Kidney (tissue), 22 donors: ENCODE measurements at places on chromosomes 3 and 15. TPM values are rescaled to one million over a fixed set of nuclear protein-coding genes. Genes with fewer than 3 reads are reported as not detected.

C3orf49 gene
- polyA plus RNA-seq: not detected

IL20RB gene
- not detected for polyA plus RNA-seq

CPN2 gene
- polyA plus RNA-seq: 15.8 TPM

DPPA2 gene
- not detected for polyA plus RNA-seq

DNAH1 gene
- polyA plus RNA-seq: 1.7 TPM

RRP9 gene
- 17.8 TPM for polyA plus RNA-seq

PCLAF gene
- polyA plus RNA-seq: 1.3 TPM

GOLGA6L10 gene
- polyA plus RNA-seq: 0.45 TPM

TIGIT gene
- polyA plus RNA-seq: not detected

P2RY14 gene
- 0.54 TPM for polyA plus RNA-seq

- peaks cover 5% of the 10 kb centered on the region for H3K4me1 ChIP-seq
- H3K27me3 ChIP-seq: no peaks in the 10 kb centered on the region
These were observed 25.6 kb downstream of the CEP19 start for GRCh38 chr3:196686436-196686835.

GRCh38 chr3:187319699-187320302 is 28.3 kb upstream of the MASP1 start:
- H3K27me3 ChIP-seq: no peaks in the 10 kb centered on the region

- H3K27ac ChIP-seq: no peak overlapping the region
- no peaks in the 10 kb centered on the region for H3K36me3 ChIP-seq
- H3K27me3 ChIP-seq: no peaks in the 10 kb centered on the region
- no peak overlapping the region for H3K4me3 ChIP-seq
- no peak for DNase-seq
These were observed 219.6 kb downstream of the THSD4 start for GRCh38 chr15:71334873-71335272.

DNA sequence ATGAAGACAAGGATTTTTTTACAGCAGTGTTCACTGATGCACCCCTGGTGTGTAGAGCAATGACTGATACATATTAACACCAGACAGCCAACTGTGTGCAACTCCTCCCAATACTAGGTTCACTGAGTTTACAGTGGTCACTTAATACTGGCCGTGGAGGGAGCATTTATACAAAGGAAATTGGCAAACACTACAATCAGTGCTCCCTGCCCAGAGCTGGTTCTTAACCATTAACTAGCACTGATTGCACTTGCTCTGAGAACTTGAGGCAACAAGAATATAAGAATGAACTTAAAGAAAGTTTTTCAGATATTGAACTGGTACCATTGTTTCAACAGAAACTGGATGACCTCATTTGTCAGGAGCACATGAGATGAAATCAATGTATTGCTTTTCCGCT is 110.6 kb downstream of the MAGI1 start:
- H3K27me3 ChIP-seq: no peaks in the 10 kb centered on the region
- H3K27ac ChIP-seq: no peak overlapping the region
- H3K36me3 ChIP-seq: no peaks in the 10 kb centered on the region
- no peak for DNase-seq

- H3K36me3 ChIP-seq: no peaks in the 10 kb centered on the region
- no peak for DNase-seq
- H3K27me3 ChIP-seq: no peaks in the 10 kb centered on the region
- H3K4me3 ChIP-seq: no peak overlapping the region
These were observed 32.5 kb downstream of the IL17RD start for GRCh38 chr3:57132674-57133073.

DNA sequence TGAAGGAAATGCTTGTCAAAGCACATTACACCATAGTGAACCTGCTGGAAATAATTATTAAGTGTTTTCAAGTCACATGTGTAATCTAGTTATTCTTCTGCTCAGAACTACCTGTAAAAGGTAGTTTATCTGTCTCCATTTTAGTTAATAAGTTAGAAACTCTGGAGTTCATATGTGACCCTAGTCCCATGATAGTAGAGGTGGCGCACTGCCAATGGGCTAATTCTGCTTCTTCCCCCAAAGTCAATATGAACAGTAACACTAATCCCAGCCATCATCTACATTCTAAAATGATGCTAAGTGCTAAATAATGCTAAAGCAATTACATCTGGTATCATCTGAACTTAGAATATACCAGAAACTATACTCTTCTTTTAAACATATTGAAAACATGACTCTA is 361.0 kb upstream of the NECTIN3 start:
- H3K4me3 ChIP-seq: no peak overlapping the region
- DNase-seq: no peak
- no peaks in the 10 kb centered on the region for H3K4me1 ChIP-seq
- no peaks in the 10 kb centered on the region for H3K27me3 ChIP-seq

DNA sequence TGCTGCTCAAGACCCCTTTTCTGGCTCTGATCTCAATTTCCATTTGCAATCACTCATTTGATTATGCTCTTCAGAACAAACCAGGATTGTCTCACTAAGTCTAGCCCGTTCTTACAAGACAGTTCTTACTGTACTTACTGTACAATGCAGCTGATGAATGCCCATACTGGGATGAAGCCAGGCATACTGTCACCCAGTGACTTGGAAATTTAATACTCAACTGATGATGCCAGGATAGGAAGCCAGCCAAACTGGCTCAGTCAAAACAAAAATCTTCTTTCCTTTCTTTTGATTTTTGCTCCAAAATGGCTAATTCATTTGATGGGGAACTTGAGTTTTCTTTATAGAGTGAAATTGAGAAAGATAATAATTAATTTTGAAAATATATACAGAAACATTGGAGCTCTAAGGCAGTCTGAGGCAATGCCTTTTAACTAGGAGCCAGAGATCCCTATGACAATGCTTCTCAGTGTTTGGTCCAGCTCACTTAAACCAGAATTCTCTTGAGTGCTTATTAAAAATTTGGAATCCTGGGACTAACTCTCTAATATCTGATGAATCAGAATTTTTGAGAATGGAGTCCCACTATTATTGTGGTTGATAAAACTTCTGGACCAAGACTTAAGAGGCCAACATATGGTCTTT is 265.6 kb upstream of the THBS1 start:
- H3K36me3 ChIP-seq: no peaks in the 10 kb centered on the region
- DNase-seq: no peak
- no peak overlapping the region for H3K4me3 ChIP-seq
- H3K27me3 ChIP-seq: no peaks in the 10 kb centered on the region
- H3K4me1 ChIP-seq: no peaks in the 10 kb centered on the region

DNA sequence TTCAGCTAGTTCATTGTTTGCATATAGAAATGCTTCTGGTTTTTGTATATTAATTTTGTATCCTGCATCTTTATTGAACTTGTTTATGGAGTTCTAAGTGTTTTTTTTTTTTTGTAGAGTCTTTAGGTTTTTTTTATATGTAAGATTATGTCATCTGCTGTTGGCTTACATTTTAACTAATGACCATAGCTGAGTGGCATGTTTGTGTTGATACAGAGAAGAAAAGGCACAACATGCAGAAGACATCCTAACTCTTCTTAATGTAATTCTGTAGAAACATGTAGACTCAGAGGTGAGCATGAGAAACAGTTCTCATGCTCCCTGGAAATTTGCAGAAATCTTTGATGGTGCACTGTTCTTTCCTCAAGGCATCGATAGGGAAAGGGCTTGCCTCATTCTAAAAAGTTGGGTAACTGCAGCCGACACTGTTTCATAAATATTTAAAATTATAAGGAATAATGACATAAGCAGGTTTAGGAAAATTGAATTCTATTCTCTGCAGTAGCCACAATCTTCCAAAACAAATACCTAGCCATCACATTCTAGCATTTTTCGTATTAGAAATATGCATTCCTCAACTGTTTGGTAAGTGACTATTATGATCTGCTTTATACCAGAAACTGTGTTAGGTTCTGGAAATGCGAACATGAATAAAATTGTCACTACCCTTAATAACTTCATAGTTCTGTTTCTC is 499.6 kb upstream of the KCNMB2 start:
- H3K27me3 ChIP-seq: no peaks in the 10 kb centered on the region
- H3K4me1 ChIP-seq: no peaks in the 10 kb centered on the region
- no peak overlapping the region for H3K27ac ChIP-seq
- no peak for DNase-seq
- no peak overlapping the region for H3K4me3 ChIP-seq

GRCh38 chr15:85624291-85624801 is 170.4 kb downstream of the KLHL25 start:
- no peak for DNase-seq
- no peak overlapping the region for H3K4me3 ChIP-seq
- H3K4me1 ChIP-seq: peaks cover 3% of the 10 kb centered on the region
- peak overlapping the region; percentile 59 for H3K27ac ChIP-seq
- H3K27me3 ChIP-seq: no peaks in the 10 kb centered on the region

DNA sequence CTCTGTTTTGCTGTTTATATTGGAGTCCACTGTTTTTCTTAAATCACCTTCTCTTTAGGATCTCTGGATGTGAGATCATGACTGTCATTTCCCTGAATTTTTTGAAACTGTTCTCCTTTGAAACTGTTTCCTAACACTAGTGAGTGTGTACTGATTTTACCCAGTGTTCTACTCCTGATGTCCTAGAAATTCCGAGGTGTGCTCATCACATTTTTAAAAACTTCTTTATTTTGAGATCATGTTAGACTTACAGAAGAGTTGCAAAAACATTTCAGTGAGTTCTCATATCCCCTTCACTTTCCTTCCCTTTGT is 292.6 kb downstream of the NFKBIZ start:
- H3K4me1 ChIP-seq: no peaks in the 10 kb centered on the region
- H3K27ac ChIP-seq: no peak overlapping the region
- H3K4me3 ChIP-seq: no peak overlapping the region
- no peaks in the 10 kb centered on the region for H3K36me3 ChIP-seq
- DNase-seq: no peak

- no peaks in the 10 kb centered on the region for H3K4me1 ChIP-seq
- no peaks in the 10 kb centered on the region for H3K27me3 ChIP-seq
- no peak overlapping the region for H3K4me3 ChIP-seq
- no peak overlapping the region for H3K27ac ChIP-seq
These were observed 28.0 kb downstream of the TFG start for GRCh38 chr3:100737334-100737733.

- no peaks in the 10 kb centered on the region for H3K36me3 ChIP-seq
- H3K4me3 ChIP-seq: no peak overlapping the region
- peaks cover 6% of the 10 kb centered on the region for H3K27me3 ChIP-seq
- no peak for DNase-seq
- H3K4me1 ChIP-seq: no peaks in the 10 kb centered on the region
These were observed 5.9 kb upstream of the SYNM start for GRCh38 chr15:99098991-99099390.

DNA sequence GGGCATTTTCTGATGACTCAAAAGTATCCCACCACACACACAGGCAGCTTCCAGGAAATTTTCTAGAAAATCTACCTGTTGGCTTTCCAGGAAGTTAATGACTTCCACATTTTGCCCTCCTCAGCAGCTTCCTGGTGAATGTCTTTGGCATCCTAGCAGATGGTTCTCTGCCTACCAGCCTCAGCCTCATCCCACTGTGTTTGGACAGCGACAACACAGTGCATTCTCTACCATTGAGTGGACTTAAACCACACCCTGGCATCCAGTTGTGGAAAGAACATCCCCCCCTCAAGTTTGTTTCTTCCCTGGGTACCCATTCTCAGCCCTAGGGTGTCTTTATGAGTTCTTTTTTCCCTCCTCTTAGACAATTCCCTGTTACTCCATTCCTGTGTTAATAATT is 50.8 kb upstream of the GADL1 start:
- H3K27ac ChIP-seq: no peak overlapping the region
- no peak for DNase-seq
- H3K4me3 ChIP-seq: no peak overlapping the region
- no peaks in the 10 kb centered on the region for H3K36me3 ChIP-seq
- H3K27me3 ChIP-seq: no peaks in the 10 kb centered on the region

DNA sequence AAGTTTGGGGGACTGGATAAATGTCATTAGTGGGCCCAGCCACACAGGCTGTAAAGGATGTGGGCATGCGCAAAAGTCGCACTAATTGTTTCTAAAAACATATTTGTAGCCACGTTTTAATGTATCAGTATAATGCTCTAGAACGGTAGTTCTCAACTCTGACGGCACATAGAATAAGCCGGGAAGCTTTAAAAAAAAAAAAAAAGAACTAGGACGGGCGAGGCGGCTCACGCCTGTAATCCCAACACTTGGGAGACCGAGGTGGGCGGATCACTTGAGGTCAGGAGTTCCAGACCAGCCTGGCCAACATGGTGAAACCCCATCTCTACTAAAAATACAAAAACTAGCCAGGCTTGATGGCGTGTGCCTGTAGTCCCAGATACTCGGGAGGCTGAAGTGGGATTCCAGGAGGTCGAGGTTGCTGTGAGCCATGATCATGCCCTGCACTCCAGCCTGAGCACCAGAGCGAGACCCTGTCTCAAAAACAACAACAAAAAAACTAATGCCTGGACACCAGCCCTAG is 618 bp upstream of the MON1A start:
- H3K27ac ChIP-seq: peak overlapping the region; percentile 95
- no peak for DNase-seq
- H3K27me3 ChIP-seq: no peaks in the 10 kb centered on the region
- no peaks in the 10 kb centered on the region for H3K36me3 ChIP-seq
- peak overlapping the region; percentile 92 for H3K4me3 ChIP-seq

DNA sequence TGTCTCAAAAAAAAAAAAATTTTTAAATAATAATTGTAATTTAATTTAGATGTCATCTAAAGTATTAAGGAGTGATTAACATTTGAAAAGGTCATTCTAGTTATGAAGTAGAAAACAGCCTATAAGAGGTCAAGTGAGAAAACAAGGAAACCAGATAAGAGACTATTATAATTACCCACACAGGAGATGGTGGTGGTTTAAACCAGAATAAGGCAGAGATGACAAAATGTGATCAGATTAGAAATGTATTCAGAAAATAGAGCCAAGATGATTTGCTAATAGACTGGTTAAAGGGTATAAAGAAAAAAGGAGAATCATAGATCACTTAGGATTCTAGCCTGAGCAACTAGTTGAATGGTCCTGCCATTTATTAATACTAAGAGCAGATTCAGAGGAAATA is 11.2 kb downstream of the HERC1 start:
- H3K36me3 ChIP-seq: no peaks in the 10 kb centered on the region
- H3K27ac ChIP-seq: no peak overlapping the region
